M059J (cell line): ENCODE measurements at places on chromosomes 1 and 21. TPM values are rescaled to one million over a fixed set of nuclear protein-coding genes. Genes with fewer than 3 reads are reported as not detected.

DNA sequence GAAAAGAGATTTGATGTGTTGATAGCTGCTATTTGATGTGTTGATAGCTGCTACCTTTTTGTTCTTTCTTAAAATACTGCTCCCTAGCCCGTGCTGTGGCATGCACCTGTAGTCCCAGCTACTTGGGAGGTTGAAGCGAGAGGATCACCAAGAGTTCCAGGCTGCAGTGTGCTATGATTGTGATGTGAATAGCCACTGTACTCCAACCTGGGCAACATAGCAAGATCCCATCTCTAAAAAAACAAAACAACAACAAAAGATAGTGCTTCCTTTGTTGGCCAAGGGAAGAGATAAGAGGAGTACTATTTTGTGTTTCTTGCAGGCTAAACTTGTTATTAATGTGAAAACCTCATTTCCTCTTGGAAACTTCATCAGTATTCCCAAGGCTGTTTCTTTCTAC lies 6.1 kb downstream of the GPSM2 start:
- DNase-seq = no peak

- DNase-seq = peak; percentile 21
Measured at GRCh38 chr1:86516335-86516734, 30.5 kb upstream of the CLCA4 start.

DNA sequence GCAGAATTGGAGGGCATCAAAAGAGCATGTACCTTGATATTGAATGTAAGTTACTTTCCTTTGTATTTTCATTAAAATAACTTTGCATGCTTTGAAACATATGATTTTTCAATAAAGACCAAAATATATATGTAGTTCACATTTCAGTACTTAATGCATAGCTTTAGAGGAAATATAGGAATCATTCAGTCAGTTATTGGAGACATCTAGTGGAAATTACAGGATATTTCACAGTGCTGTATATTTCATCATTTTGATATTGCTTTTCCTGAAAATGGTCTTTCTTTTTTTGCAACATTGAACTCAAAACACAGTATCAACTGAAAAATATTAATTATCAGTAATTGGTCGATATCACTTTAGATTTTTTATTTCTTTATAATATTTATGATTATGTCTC lies 375.8 kb downstream of the NCAM2 start:
- no peak for DNase-seq

DNA sequence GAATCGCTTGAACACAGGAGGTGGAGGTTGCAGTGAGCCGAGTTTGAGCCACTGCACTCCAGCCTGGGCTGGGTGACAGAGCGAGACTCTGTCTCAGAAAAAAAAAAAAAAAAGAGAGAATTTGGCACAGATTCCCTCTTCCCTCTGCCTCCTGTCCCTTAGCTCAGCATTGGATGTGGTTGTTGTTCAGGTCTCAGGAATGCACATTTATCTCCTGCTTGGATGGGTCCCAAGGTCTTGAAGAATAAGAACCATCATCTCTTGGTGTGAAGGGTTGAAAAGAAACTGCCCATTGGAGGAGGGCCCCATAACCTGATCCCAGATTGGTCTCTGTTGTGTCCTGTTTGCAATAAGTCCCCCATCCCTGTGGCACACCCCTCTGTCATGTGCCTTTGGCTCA lies 34.9 kb downstream of the UBIAD1 start:
- DNase-seq = peak; percentile 61

GRCh38 chr21:46489800-46490199 lies 31.1 kb downstream of the DIP2A start:
- DNase-seq = no peak

GRCh38 chr1:43454270-43455011 lies 710 bp upstream of the HYI start:
- DNase-seq = peak; percentile 77

DNA sequence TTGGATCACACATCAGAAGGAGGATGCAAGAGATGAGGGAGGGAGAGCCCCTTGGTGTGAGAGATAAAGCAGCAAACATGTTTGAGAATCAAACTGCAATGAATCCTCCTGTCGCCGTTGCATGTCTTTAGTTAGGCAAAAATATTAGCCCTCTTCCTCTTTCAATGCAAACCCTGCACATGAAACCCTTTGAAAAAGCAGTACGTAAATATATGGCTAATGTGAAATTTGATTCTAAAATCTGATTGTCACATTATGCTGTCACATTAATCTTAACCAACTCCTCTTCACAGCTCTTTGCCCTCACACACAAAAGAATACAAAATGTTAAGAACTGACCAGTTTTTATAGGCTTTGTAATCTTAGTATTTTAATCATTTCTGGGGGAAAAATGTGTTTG lies 63.4 kb downstream of the WDR64 start:
- DNase-seq = no peak

- no peak for DNase-seq
Measured at GRCh38 chr1:118253053-118253915, 68.3 kb upstream of the SPAG17 start.

- DNase-seq = no peak
Measured at GRCh38 chr1:18011703-18012102, 95.9 kb upstream of the IGSF21 start.

- peak; percentile 60 for DNase-seq
Measured at GRCh38 chr1:15923241-15923640, 52.7 kb downstream of the ZBTB17 start.

GRCh38 chr1:75475696-75476095 lies 135.2 kb downstream of the SLC44A5 start:
- no peak for DNase-seq

GRCh38 chr1:181086926-181087325 lies 1.6 kb upstream of the IER5 start:
- peak; percentile 86 for DNase-seq

- DNase-seq = no peak
Measured at GRCh38 chr1:180851995-180852887, 60.5 kb upstream of the KIAA1614 start.

DNA sequence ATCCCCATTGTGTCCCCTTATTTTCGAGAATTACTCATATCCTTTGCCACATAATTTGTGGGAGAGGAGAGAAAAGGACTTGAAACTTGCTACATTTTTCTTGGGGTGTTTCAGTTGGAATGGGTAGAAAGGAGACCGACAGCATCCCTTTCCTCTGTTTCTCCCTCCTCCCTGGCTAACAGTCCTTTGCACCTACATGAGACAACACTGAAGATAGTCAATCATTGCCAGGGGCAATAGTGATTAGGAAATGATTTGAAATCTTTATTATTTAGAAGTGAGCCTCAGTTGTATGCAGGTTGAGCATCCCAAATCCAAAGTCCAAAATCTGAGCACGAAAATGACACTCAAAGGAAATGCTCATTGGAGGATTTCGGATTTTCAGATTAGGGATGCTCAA lies 7.8 kb upstream of the TARS2 start:
- no peak for DNase-seq

DNA sequence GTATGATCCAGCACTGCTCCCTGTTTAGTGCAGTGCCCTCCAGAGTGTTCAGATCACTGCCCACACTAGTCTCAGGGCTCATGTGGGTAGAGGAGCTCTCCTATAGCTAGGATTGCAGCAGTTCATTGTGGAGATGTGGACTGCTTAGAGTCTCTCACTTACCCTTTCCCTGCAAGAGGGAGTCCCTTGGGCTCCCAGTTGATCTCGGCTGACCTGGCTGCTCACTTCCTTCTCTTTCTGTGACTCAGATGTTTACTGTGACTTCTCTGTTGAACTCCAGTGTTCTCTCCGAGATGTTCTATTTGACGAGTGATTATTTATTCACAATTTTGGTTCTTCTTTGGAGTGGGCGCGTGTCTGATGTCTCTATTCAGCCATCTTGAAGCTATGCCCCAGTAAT lies 141.9 kb downstream of the PTBP2 start:
- DNase-seq = no peak

DNA sequence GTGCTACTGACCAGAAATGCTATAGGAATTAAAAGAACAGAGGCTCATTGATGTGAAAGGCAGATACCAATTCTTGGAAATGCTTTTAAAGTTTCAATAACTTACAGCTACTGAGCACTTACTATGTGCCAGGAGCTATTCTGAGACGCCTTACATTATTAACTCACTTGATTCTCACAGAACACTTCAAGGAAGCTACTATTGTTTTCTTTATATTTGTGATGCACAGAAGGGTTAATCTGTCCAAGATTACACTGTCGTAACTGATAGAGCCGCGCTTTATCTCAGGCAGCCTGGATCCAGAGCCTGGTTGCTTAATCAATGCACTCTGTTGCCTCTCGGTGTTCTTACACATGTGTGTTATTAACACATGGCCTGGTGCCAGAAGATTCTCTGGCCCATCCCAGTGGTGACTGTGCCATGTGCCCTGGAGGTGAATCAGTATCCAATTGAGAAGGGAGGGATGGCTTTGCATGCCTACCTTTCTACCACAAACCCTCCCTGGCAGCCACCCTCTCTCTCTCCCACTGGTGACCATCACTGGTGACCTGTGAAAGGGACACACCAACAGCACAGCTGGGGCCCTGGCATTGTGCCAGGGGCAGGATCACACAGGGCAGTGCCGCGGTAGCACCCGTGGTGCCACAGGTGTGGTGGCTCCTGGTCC lies 8.8 kb downstream of the FMO1 start:
- DNase-seq = no peak

DNA sequence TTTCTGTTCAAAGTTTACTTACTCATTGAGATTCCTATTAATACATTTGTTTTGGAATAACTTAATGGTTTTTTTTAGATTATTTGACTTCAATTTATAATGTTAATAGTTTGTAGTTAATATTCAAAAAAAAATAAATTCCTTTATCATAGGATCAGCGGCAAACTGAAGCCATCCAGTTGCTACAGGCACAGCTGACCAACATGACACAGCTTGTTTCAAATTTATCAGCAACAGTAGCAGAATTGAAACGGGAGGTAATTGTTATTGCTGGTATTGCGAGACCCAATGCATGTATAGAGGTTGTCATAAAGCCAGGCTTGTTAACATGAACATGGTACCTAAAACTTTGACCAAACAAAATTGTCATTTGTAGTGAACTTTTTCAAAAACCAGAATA lies 59.0 kb upstream of the FASLG start:
- no peak for DNase-seq

DNA sequence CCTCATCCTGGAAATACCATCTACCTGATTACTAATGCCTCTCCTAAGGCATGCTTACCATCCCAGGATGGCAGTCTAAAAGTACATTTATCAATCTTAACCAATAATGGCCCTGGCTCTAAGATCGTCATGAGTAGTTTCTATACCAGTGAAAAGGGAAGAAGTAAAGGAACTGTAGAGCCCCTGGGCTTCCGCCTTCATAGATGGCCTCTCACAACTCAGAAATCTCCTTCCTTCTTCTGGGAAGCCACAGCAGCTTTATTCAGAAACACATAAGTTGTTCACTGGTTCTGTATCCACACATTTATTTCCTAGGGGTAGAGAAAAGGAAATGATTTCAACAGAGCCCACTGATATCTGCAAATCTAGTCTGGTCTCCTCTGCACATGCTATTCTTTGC lies 41.0 kb upstream of the CD5L start:
- DNase-seq = no peak

DNA sequence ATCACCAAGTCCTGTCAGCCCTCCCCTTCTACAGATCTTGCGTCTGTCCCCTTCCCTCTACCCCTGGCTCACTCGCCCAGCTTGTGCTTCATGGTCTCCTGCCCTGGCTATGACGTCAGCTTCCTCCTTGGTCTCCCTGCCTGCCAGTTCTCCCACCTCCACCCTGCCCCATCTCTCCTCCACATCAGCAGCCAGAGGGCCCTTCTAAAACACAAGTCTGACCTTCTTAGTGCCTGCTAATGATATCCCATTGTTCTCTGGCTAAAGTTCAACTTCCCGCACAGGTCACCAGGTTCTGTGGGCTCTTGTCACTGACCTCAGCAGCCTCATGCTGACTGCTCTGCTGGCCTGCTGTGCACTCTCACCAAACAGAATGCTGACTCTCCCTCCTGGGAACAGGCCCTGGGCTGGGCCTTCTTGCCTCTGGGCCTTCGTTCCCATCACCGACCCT lies 24.7 kb upstream of the MYCL start:
- peak; percentile 12 for DNase-seq

GRCh38 chr1:11670747-11671146 lies 6.7 kb downstream of the FBXO6 start:
- DNase-seq = no peak

GRCh38 chr1:31795801-31796621 lies 19.8 kb downstream of the SPOCD1 start:
- DNase-seq = peak; percentile 78

GRCh38 chr1:31447210-31447609 lies 34.2 kb downstream of the SERINC2 start:
- no peak for DNase-seq

GRCh38 chr1:43586136-43586731 lies 55.6 kb downstream of the PTPRF start:
- DNase-seq = no peak

DNA sequence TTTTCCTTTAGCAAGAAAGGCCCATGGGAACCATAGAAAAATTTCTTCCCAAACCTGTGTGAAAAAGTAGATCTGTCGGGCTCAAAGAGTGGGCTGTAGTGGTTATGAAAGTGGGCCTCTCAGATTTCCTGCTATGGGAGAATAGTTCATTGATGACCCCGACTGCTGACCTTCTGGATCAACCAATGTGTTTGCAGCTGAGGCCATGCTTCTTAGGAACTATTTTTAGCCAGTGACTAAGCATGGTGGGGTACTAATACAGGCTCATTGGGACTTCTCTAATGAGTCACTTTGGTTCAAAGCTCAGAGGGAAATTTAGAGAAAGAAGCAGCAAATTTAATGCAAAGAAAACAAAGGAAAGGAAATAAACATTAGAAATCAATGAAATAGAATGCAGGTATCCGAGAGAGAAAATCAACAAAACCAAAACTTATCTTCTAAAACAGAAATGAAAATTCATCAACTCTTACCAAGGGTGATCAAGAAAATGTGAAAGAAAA lies 12.6 kb upstream of the PSMA5 start:
- DNase-seq = peak; percentile 93

DNA sequence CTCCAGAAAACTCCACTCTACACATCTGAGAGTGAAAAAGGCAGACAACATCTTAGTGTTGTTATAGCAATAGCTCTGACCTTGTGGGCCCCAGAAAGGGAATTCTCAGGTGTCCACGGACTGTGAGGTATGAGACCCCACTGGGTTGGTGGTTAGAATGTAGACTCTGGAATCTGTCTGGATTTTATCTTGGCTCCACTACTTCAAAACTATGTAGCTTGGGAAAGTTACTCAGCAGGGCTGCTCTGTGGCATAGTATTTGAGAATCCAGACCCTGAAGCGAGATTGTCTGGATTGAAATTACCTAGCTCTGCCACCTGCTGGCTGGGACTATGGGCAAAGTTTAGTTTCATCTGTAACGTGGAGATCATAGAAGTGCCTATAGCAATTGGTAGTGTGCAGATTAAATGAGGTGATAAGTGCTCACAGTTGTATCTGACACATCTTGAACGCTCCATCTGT lies 25.8 kb downstream of the PRDM2 start:
- peak; percentile 34 for DNase-seq

Gene BPNT1
- total RNA-seq = 27.5 and 29.5 TPM in 2 replicates

Gene KRTAP20-1
- not detected in 2 replicates for total RNA-seq

Gene LMNA
- total RNA-seq = 396 and 698 TPM in 2 replicates

Gene CD84
- total RNA-seq = not detected in 2 replicates

Gene BSND
- total RNA-seq = not detected in 2 replicates

Gene C1QA
- not detected in 2 replicates for total RNA-seq

Gene VSIG8
- not detected in 2 replicates for total RNA-seq

Gene ZBTB8B
- 0.02 and 0.32 TPM in 2 replicates for total RNA-seq

Gene ELAPOR1
- total RNA-seq = 0.84 and 1.1 TPM in 2 replicates

Gene CLCA4
- total RNA-seq = not detected in 2 replicates

Gene RPS6KC1
- 23.6 and 27.4 TPM in 2 replicates for total RNA-seq
